Suppressor macrophage treated with lipopolysaccharide for 1 hour (primary cell): ENCODE measurements at places on chromosomes 13 and 19.

DNA sequence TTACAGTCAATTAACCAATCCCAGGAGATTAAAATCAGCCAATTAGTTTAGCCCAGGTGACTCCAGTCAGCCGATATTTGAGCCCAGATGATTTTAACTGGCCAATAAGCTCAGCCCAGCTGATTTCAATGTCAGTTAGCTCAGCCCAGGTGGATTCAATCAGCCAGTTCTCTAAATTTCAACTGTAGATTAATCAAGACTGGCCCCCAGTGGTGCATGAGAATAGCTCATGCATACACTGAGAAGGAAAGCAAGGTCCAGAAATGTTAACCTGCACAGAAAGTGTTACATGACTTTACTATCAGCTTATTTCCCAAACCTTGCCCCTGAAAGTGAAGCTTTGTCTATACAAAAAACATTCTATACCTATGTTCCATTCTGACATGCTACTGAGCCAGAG, 55.4 kb upstream of the ZNF724 start:
- no peak for DNase-seq

DNA sequence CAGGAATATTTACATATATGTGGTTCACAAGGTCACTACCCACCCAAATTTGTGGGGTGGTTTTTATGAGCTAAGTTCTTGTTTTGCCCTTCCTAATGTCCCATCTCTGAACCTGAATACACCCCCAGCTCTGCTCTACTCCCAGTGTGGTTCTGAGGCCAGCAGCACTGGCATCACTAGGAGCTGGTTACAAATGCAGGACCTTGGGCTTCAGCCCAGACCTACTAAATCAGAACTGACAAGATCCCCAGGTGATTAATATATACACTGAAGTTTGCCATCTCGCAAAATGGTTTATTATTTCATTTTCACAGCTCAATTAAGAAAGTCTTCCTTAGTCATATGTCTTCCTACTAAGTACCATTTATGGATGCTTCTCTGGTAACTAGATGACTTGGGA, 67.9 kb downstream of the FOXO1 start:
- DNase-seq: peak; percentile 29

DNA sequence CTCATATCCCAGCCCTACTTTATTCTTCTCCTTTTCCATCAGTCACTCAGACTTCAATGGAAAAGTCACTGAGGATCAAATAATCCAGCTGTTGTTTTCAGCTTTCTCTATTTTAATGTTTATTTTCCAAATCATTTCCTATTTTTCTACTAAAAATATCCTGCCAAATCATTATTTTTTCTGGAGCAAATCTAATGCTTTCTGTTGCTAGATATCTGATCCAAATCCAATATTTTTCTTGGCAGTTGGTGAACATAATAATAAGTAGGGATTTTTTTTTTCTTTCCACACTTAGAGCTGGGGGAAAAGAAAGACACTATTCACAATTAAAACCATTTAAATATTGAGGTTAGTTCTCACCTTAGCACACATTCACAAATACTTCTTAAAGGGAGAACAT, 656.1 kb downstream of the DACH1 start:
- no peak for DNase-seq

DNA sequence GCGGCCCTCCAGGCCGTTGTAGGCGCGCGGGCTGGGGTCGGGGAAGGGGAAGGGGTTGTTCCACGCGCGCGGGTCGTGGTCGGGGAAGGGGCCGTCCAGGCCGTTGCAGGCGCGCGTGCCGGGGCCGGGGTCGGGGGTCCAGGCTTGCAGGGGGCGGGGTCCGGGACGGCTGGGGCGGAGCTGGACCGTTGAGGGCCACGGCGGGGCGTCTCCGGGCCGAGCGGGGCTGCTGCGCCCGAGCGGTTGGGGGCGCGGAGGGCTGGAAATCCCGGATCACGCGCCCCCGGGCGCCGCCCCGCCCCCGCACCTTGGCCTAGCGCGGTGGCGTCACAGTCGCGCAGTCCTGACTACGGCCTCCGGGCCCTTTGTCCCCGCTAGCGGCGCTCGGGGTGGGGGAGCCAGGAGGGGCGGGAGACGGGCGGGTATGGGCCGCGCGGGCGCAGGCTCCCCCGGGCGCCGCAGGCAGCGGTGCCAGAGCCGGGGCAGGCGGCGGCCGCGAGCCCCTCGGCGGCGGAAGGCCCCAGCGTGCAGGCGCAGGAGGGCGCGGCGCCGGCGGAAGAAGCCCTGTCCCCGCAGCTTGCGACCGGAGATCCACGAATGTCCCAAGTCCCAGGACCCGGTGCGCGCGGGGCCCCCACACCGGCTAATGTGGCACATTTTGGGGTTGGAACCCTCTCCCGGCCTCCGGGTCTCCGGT, 665 bp downstream of the GPX4 start:
- DNase-seq: peak; percentile 96

DNA sequence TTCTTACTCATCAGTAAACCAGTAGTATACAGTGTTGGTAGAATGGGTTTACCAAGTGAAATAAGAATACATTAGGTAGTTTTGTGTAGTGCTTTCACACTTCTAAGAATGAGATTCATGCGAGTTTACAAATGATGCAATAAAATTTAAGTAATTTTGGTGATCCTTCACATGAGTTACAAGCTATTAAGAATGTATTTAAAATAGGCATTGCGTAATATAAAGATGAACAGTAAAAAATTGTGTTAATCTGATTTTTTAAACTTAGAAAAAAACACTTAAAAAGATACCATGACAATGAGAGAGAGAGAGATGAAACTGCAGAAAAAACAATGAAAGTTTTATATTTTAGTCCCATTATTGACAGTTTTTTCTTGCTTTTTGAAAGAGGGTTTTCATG, 570.5 kb downstream of the SLITRK6 start:
- DNase-seq: no peak

DNA sequence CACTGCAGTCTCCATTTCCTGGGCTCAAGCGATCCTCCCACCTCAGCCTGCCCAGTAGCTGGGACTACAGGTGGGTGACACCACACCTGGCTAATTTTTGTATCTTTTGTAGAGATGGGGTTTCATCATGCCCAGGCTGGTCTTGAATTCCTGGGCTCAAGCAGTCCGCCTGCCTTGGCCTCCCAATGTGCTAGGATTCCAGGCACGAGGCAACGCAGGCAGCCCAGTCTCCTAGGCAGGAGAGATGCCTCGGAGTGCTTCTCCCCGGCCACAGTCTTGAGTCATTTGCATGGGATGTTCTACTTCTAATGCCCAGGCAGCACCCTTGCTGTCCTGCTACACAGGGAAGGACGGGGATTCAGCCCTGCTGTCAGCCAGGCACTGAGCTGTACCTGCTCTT, 8.7 kb downstream of the MICOS13 start:
- no peak for DNase-seq

- DNase-seq: no peak
These were observed 447.4 kb downstream of the COG6 start for GRCh38 chr13:40102854-40103253.

GRCh38 chr19:23071147-23071511, 45.7 kb upstream of the ZNF730 start:
- peak; percentile 21 for DNase-seq

- no peak for DNase-seq
These were observed 83.4 kb downstream of the GPC6 start for GRCh38 chr13:93309886-93310523.

GRCh38 chr19:15934332-15935078, at the start of gene CYP4F11:
CYP4F11 (minus strand) TSS chr19:15934529; CDS start chr19:15934408, 121 bp downstream.
- DNase-seq: peak; percentile 21

DNA sequence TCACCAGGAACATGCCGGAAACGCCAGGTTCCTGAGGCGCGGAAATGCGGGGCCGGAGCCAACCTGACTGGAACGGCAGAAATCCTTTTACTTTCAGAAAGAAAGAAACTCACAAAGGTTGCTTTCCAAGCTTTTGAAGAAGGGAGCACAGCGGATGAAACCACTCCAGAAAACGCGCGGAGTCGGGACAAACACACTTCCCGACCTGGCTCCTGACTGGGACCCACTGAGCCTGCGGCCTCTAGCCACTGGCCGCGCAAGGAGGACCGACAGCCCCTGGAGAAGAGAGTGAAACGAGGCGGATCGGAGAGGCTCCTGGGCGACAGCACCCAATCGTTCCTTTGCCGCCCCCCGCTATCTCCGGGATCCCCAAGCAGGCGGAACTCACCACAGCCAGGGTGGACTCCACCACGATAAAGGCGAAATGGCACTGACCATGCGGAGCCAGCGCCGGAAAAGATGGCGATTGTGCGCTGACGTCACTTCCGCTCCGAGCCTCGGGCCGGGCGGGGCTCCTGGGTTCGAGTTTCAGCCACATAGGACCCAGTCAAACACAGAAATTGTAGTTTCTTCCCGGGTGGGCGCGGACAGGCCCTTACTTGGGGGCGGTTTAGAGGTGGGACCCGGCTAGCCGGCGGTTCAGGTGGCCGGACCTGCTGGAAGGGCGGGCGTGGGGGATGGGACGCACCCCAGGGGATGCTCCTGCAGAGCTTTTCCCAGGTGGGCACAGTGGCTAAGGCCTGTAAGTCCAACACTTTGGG, at the start of gene ZNF121:
Gene ZNF121 (minus strand): TSS at position 432 of the 761 bp plus-strand sequence. CDS start 16,407 bp downstream, outside the sequence.
- peak; percentile 92 for DNase-seq
